ENCODE measurements at places on chromosomes 11 and 22.

GRCh38 chr11:7520011-7520942 is 6.5 kb downstream of the PPFIBP2 start:
- DNase-seq = no peak

DNA sequence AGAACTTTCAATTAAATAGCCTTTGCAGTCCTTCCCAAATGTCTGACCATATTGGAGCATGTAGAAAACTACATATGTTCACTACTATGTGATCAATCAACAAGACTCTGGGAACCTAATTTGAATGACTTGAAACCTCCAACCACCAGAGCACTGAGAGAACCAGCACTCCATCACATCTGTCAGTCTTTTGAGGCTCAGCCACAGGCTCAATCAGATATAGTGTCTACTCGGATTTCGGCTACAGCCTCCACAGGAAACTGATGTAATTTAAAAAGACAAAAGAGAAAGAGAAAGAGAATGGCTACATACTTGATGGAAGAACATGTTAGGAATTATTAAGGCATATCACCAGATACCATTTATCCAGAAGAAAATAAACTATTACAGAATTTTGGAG is 859.0 kb downstream of the FAM181B start:
- no peak for DNase-seq

DNA sequence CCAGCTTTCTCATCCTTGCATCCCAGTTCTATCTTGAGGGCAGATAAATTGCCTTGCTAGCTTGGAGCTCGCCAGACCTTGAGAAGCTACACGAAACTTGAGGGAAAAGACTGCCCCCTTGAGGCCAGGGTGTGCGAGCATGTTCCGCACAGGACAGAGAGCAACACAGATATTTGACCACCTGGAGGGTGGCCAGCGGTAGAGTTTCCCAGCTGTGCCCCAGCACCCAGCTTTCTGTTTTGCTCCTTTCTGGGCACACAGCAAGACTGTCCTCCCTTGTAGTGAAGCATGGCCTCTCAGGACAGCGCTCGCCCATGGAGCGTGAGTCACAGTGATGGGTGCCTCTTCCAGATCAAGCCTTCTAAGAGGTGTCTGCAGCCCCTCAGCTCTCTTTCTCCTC is 23.5 kb downstream of the SPATA19 start:
- peak; percentile 46 for DNase-seq

- no peak for DNase-seq
These were observed 78.8 kb downstream of the RELT start for GRCh38 chr11:73454987-73455386.

GRCh38 chr11:20045098-20045688 is 115.1 kb downstream of the DBX1 start:
- no peak for DNase-seq

DNA sequence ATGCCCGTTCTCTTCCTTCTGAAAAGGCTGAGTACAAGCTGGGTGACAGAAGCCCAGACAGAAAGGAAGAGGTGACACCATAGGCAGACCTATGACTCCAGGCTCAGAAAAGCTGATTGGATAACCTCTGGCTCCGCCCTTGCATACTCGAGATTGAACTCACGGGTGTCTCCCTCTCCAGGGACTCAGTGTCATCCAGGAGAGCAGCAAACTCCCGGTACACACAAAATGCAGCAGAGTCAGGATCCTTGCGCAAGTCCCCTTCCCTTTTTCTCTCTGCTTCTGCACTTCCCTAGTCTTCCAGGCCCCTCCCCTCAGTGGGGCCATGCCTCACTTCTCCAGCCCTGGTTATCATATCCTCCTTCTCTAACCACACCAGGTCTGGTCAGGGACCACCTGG is 9.8 kb downstream of the SCN4B start:
- peak; percentile 69 for DNase-seq

- no peak for DNase-seq
These were observed 517.4 kb downstream of the BUD13 start for GRCh38 chr11:116255321-116255953.

DNA sequence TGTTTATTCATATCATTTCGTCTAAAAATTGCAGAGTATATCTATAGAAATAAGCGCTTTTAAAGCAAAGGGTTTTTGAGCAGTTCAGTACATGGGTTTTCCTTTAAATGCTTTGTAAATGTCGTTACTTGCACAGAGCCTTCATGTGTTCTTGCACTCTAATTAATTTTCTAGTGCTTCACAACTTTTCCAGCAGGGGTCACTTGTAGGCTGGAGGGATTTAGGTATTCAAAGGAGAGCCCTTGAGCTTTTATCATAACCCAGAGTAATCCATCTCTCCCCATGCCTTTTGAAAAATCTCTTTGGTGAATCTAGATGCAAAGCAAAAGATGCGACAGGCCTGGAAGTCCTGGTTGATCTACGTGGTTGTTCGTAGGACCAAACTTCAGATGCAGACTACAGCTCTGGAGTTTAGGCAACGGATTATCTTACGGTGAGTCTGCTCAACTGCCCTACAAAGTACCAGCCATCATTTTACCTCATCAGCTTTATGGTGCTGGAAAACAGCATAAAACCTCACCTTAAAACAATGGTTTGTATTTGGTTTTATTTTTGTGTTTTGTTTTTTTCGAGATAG is 60.4 kb downstream of the SFI1 start:
- DNase-seq = peak; percentile 39

- DNase-seq = peak; percentile 24
These were observed 38.0 kb downstream of the EXT2 start for GRCh38 chr11:44133335-44133946.

DNA sequence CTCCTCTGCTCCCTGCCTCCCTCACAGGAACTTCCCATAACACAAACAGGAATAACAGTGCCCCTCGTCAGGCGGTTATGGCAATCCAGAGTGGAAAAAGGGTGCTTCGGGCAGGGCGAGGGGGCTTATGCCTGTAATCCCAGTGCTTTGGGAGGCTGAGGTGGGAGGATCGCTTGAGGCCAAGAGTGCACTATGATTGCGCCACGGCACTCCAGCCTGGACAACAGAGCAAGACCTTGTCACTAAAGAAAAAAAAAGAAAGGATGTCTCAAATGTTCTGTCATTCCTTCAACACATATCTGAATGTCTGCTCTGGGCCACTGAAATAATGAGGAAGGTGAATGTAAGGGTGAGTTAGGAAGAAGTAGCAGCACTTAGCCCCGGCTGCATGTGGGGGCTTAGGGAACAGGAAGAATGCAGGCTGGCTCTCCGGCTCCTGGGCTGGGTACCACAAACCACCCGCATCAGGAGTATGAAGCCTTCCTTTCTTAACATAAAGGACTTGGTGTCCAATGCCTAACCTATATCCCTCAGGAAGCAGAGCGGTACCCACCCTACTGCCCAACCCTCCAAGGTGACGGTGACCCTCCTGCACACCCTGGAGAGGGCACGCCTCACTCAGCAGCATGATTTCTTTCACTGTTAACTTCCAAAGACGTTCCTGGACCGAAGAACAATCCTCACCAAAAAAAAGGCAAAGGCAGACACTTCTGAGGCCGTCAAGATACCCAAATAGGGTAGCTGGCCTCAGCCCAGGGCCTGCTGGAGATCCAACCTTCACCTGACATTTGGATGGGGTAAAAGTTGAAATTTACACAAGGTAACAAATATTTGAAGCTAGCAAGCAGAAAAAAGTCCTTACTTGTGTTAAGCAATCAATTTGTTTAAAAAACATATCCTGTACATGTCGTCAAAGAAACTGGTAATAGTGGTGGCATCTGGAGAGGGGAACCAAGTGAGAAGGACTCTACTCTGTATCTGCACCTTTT is 3.8 kb downstream of the CPT1A start:
- DNase-seq = no peak

GRCh38 chr11:43508511-43508918 is 149.8 kb downstream of the TTC17 start:
- DNase-seq = peak; percentile 14

- DNase-seq = no peak
These were observed 10.2 kb downstream of the ZC3H7B start for GRCh38 chr22:41311487-41311886.
